NCI-H510A treated with DMSO at 0.1 percent for 48 hours (cell line): ENCODE measurements at places on chromosomes 7 and 10.

DNA sequence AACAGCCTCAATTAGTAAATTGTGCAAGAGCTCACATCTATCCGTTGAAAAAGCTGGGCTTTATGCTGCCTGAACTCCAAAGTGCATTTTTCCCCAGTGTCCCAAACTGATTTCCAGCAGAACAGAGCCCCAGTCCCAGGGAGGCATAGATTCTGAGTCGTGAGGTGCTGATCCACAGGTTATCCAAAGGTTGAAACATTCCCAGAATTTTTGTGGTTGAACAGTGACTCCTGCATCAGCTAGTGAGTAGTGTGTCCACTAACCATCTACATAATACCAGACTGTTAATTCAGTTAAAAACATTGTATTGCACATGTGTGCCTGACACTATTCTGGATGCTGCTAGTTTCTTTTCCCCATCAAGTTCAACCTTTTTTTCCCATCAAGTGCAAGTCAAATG is 761.5 kb downstream of the GATA3 start:
- DNase-seq = no peak

- DNase-seq = no peak
Observed at GRCh38 chr10:69397972-69398371, 18.7 kb downstream of the TACR2 start.

DNA sequence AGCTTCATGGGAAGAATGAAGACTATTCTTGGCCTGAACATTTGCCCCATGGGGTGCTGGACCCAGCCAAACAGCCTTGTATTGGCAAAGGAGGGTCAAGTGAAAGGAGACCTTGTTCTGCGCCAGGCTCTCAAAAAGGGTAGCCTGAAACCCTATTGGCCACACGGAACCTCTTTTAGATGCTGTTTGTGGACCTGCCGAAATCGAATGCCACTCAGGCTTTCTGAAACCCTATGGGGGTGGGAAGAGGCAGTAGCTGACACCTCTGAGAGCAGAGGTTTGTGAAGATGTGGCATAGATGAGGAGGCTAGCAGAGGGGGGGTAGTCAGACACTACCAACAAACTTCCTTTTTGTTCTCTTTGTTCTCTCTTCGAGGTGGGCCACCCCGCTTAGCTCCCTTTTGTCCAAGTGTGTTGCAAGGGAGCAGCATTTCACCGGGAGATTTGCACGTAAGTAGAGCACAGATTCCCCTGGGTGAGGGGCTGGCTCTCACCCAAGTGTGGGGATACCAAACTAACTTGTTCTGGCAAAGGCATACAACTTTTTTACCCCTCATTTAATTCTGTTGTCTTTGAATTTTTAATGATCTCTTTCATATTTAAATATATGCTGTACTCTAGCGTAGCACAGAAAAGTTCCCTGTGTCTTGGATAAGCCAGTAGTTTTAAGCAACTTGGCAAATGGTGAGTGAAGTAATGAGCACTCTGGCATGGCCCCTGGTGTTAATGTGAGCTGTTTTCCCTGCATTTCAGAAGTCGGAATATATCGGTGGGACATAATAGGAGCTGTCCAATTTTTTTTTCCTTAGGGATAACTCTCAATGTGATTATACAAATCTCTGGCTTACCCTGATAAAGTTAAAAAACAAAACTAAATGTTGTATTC is 107.7 kb downstream of the SEPTIN7 start:
- DNase-seq = no peak

DNA sequence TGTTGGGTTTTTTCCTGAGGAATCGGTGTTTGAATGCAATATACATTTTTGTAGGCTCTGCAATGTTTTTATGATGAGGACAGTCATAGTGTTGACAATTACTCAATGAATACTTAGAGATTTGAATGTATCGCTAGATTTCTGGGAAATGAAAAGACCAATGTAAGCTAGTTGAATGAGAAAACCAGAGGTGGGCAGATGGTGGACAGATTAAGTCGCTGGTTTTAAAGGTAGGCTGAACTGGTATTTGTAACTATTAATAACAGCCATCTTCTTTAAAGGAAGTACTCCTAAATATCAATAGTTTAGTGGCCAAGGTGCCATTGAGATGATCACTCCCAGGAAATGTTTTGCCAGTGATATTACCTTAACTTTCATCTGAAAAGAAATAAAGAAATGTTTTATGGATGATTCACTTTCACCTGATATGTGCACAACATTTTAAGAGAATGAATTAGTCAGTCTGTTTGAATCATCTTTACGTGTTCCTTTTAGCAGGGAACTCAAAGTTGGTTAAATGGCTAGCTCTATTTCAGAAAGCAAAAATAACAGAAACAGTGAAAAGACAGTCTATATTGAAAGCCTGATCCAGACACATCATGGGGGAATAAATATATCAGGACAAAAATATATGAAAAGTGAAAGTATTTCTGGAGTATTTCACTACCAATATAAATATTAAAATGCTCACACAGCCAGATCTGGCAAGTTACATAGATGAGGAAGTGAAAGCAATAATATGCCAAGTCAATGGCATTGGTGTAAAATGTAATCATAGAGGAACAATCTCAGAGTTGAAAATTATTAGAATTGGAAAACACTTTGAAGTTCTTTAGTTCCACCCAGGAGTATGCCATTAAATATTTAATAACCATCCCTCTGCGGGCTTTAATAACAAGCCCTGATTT is 20.7 kb downstream of the MET start:
- no peak for DNase-seq

DNA sequence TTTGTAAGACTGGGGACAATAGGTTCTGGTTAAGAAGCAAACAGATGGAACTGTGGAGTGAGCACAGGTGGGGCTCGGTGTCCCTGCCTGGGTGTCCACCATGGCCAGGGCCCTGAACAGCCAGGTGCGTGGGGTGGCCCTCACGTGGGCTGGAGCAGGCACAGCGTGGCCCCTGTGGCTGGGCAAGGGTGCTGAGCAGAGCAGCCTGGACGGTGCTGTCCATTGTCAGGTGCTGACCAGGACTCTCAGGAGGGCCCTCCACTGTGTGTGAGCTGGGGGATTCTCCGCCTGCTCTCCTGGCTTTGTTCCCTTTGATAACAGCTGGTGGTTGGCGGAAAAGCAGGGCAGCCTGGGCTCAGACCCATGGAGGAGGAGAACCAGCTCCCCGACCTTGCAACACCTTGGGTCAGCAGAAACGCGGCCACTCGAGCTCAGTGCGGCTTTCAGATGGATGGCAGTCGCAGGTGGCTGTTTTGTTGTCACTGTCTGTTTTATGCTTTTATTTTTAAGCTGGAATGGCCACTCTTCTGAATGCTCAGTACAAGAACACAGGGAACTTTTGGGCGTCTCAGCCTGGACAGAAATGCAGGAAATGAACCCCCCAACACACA is 273.9 kb upstream of the ADARB2 start:
- DNase-seq = no peak

DNA sequence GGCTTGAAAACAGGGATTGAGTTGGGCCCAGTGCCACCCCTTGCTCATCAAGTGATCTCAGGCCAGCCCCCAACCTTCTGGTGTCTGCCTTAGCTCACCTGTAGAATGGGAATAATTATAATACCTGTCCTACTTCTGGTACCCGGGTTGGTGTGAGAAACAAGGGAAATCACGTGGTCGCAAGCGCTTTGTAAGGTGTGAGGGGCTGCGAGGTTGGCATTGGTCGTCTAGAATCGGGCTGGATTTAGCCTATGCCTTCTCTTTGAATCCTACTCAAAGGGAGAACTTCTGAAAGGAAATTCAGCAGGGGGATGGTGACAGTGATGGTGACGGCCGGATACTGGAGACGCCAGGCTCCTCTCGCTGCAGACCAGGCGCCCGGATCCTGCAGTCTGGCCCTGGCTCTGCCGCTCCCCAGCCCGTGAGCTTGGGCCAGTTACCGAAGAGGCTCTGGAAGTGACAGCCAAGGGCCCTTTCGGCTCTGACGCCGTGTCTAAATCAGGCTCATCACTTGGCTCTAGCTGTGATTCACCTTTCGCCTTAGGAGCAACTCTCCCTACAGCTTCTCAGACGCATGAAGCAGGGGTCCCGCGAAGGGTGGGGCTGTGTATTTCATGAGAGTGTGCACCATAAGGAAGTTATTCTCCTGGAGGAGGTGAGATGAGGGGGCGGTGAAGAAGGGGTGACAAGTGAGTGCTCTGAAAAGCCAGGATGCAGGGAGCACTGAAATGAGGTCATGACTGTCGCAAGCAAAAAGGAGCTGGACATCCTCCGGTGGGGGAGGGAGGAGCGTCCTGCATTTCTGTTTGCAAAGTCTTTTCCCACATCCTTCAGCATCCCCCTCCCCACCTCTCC is 4.0 kb upstream of the CREB5 start:
- no peak for DNase-seq

DNA sequence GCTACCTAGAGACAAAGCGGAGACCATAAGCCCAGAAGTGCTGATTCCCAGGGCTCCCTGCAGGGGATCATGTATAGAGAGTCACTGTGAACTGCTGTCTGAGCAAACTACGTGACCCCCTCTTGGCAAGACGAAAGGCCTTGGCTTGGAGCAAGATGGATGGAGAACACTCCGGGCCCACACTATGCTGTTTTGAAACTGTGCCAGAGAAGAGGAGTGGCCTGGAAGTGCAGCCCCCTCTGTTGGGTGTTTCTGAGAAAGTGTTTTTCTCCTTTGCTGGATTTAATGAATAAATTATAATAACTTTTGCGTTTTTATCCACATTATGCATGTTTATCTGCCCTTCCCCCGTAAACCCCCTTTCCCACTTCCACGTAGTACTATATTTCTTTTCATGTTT is 639.3 kb upstream of the GALNT17 start:
- DNase-seq = no peak

GRCh38 chr10:24550680-24551079 is 173.0 kb downstream of the ARHGAP21 start:
- DNase-seq = no peak

DNA sequence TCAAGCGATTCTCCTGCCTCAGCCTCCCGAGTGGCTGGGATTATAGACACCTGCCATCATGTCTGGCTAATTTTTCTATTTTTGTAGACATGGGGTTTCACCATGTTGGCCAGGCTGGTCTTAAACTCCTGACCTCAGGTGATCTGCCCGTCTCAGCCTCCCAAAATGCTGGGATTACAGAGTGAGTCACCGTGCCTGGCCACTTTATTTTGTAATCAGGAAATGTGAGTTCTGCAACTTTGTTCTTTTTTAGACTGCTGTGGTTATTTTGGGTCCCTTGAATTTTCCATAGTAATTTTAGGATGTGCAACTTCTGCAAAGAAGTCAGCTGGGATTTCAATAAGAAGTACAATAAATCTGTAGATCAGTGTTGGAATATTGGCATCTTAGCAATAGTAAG is 96.8 kb downstream of the CYTH3 start:
- no peak for DNase-seq

DNA sequence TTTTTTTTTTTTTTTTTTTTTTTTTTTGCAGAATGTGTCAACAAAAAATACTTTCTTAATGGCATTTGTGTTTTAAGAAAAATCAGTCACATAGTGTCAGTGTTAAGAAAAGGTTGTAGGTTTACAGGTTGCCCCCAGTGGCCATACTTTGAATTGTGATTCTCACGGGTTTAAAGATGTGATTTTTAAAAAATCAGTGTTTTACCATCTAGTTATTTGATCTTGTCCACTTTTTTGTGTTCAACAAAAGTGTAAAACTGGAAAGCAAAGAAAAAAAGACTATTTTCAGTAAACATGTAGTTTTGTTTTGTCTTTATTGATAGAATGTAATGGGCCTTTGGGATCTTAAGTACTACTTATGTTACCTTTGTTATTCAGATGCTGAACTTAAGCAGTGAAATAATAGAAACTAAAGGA is 25.7 kb downstream of the SUV39H2 start:
- no peak for DNase-seq

DNA sequence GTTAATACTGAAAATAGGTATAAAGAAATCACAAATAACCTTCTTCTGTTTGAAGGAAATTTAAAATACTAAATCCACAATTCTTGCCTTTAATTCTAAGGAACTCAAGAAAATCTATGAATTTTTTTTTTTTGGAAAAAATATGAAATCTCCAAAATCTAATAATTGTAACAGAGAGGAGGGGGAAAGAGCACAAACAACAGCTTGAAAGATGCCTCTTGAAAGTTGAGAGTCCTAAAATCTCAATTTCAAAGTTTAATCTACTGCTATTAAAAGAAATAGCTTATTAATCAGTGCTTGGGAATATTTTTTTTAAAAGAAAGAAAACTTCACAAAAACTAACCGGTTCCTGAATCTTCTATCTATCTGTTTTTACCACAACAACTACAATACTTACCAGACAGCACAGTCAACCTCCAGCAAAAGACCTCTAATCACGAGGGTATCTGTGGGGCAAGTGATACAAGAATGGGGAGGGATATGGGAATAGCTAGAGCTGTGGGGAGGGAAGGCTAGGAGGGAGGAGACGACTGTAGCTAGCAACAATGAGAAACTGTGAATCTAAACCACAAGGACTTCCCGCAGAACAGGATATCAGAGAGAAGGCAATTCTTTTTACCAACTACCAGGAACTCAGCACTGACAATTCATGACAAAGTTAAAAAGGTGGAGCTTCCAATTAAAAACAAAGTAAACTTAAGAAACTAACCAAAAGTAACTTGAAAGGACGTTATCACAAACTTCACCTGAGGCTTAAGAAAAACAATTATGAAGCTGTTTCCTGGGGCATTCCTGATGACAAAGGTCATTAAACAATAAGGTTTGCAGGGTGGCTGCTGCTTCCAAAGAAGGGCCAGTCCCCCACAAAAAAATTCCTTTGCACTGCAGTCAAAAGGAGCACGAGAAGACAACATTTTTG is at the start of gene USP54:
Gene USP54, minus strand, starts transcription at position 462 of the 919 bp plus-strand sequence. CDS start 15,684 bp downstream, outside the sequence.
- peak; percentile 27 for DNase-seq

DNA sequence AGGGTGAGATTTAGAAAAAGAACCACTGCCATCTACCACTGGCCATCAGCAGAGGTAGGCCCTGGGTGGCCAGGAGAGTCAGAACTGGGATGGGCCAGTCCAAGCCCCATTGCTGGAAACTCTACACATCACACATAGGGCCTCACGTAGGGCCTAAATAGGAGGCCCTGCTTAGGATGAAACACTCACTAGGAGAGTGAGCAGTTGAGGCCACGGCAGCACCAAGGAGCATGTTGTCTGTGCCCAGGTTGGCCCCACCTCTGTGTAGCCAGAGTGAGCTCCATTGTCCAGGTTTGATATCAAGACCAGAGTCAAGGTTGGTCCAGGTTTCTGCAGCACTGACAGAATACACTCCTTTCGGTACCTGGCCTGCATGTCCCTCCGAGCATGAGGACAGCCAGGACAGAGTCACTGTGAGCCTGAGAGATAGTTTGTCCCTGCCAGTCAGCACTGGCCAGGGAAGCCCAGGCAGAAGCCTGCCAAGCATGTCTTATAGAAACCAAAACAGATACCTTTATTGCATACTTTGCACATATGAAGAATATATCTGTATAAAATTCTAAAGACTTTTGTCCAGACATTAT is 77.9 kb upstream of the CAMK2B start:
- DNase-seq = no peak

DNA sequence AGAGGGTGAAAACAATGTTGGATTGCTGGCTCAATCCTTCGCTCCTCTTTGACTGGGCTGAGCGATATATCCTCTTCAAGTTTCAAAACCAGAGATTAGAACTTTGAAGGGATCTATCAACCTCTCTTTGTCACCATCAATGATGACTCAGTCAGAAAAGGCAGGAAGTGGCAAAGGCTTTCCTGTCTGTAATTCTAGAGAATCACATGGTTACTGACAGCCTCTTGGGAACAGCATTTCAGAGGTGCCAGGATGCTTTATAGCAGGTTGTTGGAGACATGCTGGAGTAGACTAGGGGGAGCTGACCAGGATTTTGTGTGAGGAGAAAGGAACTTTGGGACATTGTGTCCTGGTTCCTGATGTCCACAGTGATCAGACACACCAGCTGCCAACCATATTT is 81.3 kb downstream of the PRKCQ start:
- no peak for DNase-seq

- no peak for DNase-seq
Observed at GRCh38 chr10:103232772-103233488, 12.8 kb upstream of the RPEL1 start.
